Hepatic stellate cell (primary cell): ENCODE measurements at places on chromosomes 3 and 15.
A peak's percentile ranks its signal among the peaks of the same experiment; 100 is the strongest.

DNA sequence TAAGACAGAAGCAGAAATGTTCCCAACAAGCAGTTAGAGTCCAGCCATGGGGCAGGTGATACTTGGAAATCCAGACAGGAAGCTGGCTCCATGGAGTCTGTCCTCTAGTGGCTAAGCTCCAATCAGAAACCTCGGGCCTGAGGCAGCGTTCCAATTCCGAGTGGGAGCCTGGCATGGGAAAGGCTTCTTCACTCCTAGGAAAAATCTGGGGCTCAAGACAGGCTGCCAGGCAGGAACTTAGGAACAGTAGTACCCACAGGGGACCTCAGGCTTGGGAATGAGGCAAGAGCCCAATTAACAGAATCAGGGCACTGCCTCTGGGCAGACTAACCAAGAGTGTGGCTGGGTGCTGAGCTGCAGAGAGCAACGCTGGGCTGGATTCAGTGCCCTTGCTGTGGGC, 6.2 kb upstream of the ATP13A4 start:
- no peak for DNase-seq

DNA sequence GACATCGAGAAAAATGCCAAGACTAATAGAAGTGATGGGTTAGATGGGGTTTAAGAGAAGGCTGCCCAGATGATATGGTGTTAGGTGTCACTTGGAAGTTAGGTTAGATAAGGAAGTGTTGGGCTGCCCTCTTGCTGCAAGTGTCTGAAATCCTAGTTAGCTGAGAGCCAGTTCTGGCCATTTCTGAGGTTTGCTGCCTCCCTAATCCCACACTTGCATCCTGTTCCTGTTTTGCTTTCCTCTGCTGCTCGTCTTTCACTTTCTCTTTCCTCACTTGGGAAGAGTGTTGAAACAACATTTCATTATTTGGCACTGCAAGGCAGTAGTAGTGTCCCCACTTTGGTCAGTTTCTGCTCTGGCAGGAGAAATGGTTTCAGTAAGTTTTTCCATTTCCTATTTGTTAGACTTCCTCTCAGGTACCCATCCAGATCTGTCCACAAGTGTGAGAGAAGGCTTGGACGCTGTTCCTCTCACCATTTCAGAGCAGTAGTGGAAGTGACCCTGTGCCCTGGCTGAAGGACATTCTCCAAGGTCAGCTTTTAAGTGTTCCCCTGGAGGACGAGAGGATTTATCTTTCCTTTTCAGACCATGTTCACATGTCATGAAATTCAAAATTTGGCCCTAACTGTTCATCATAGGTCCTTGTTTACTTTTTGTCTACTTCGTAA, 93.3 kb downstream of the ADAMTSL3 start:
- peak; percentile 8 for DNase-seq

DNA sequence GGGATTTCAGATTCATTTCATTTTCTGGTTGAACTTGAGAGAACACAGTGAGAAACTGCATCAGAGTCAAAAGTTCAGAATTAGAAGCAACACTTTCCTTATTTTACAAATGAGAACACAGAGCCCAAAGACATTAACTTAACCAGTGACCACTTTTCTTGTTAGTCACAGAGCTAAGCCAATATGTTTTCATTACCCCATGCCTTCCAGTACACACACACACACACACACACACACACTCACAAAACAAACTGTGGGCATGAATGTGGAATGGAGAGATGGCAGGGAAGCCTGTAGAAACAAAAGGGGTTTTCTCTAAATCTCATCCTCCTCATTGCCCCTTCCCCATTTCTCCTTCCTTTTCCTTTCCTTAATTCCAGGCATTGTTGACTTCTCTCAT, 267.4 kb upstream of the GADL1 start:
- DNase-seq: no peak

GRCh38 chr3:31704591-31705179, 172.0 kb downstream of the STT3B start:
- no peak for DNase-seq

- no peak for DNase-seq
Observed at GRCh38 chr3:172179680-172180399, 140.5 kb downstream of the FNDC3B start.

DNA sequence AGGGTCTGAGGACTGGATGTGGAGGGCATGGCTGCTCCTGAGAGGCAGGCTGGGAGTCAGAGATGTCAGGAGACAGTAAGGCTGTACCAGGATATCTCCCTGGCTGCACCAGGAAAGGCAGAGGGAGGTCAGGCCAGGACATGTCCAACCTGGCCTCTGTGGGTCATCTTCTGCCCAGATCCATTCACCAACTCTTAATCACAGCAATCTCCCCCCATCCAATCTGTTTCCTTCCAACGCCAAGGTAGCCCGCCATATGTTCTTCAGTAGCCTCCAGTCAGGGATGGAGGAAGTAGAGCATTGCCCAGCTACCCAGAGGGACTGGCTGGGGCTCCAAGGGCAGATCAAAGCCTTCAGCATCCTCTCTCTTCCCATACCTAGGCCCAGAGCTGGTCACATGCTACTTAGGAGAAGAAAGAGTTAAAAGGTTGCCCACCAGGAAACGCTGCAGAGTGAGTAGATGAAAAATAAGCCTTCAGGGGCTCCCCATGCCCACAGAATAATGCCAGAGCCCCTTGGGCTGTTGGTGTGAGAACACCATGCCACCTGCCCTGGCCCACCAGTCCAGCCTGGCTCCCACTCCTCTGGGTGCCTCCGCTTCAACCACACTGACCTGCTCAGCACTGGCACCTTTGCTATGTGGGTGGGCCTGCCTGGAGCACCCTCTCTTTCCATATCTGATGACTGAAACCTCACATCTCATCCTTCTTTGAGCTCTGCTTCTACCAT, 176.8 kb downstream of the MEGF11 start:
- DNase-seq: no peak

DNA sequence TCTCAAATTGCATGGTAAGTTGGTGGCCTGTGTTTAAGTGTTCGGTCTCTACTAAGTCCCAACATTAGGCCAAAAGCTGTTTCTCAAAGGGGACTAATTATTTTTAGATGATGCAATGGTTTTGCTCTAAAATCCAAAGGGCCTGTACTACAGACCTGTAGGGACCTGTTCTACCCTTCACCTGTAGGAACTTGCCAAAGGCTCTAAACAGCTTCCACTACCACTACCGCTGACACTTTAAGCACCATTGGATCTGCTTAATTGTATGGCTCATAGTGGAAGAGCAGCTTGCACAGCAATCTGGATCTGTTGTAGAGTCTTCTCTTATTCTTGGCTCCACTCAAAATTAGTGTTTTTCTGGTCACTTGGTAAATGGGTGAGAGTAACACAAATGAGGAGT, 346.8 kb downstream of the EPHA6 start:
- DNase-seq: no peak

GRCh38 chr15:92097474-92098178, 244.1 kb downstream of the SLCO3A1 start:
- peak; percentile 41 for DNase-seq

DNA sequence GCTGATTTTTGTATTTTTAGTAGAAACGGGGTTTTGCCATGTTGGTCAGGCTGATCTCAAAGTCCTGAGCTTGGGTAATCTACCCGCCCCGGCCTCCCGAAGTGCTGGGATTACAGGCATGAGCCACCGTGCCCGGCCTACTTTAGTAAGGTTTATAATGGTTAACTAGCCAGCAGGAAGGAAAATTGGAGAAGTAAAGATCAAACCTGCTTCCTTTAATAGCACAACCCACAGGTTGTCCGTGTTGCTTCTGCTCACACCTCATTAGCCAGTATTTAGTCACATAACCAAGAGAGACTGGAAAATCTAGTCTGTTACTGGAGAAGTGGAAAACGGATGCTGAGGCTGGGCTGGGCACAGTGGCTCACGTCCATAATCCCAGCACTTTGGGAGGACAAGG, 51.9 kb upstream of the TBL1XR1 start:
- no peak for DNase-seq

DNA sequence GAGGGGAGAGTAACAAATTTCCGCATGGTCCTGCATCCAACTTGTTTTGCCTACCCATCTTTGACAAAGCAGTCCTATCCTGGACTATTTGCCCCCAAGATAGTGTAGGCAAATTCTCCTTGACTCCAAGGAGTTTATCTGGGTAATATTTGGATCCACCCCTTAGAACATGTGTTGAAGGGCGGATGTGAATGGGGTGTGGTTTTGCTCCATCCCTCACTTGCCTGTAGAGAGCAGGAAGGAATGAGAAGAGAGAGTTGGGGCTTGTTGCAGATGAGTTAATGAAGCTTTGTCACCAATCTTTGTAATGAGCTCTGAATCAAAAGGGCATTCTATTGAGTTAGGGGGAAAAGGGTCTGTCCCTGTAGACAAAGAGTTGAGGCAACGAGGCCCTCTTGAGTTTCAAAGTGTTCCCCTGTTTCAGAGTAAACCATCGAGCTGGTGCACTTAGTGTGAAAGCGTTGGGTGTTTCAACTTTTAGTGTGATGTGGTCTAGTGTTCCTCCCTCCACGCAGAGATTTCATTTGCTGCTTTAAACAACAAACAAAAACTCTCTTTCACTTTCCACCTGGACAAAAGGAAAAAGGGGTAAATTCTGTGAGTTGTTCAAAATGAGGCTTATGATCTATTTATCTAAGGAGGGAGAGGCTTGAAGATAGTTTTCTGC, 42.2 kb upstream of the PPARG start:
- DNase-seq: no peak

- DNase-seq: no peak
Observed at GRCh38 chr3:23653647-23654525, 151.9 kb upstream of the UBE2E1 start.

DNA sequence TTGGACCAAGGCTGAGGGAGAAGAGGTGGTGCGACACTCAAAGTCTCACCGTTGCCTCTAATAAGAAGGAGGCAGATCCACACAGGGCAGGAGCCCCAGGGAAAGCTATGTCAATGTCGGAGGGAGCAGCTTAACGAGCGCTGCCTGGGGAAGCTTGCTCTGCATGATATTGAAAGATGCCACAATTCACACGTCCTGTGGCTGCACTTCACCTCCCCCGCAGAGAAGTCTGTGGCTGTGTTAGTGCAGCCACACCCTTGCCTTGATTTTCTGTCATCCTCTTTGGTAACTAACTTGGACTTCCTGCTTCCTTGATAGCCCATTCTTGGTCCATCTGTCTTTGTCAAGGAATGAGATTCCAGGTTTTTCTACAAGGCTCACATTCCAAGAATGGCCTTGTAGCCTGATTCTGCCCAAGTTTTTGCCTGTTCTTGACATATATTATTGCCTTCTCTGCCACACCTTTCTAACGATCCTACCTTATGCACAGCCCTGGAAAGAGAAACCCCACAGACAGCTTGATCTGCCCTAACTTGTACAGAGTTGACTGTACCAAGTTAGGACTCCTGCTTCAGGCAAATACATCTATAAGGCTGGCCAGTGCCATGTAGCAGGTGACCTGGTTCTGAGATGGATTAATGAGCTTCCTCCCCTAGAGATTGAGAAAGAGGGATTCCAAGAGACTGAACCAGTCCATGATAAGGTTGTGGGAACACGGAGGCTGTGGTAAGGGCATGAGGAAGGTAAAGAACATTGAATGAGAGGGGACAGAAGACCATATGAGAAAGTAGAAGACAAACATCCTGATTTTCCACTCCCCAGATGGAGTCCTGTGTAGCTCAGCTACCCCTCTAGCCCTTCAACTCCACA, 153.0 kb upstream of the WNT5A start:
- no peak for DNase-seq

- no peak for DNase-seq
Observed at GRCh38 chr3:98027085-98027446, 8.0 kb downstream of the GABRR3 start.

GRCh38 chr3:62843508-62843907, 31.7 kb downstream of the CADPS start:
- no peak for DNase-seq

DNA sequence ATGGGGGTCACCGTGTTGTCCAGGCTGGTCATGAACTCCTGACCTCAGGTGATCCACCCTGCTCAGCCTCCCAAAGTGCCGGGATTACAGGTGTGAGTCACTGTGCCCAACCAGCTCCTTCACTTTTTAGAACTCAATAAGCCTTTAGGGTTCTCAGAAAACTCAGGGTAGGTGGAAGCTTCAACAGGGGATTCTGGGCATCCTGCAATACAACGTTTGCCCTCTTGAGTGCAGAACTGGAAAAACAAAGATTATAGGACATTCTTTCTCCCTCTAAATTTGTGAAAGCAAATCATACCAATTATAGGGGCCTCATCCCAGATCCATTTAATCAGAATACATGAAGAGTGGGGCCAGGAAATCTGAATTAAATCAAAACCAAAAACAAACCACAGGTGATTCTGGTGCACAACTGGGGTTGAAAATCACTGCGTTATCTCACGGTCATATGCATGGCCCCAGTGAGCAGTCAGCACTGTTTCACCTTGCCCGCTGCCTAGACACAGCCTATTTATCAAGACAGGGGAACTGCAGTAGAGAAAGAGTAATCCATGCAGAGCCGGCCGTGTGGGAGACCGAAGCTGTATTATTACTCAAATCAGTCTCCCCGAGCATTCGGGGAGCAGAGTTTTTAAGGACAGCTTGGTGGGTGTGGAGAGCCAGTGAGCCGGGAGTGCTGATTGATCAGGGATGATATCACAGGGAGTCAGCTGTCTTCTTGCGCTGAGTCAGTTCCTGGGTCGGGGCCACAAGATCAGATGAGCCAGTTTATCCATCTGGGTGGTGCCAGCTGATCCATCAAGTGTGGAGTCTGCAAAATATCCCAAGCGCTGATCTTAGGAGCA, 58.4 kb downstream of the TMEM44 start:
- peak; percentile 47 for DNase-seq

DNA sequence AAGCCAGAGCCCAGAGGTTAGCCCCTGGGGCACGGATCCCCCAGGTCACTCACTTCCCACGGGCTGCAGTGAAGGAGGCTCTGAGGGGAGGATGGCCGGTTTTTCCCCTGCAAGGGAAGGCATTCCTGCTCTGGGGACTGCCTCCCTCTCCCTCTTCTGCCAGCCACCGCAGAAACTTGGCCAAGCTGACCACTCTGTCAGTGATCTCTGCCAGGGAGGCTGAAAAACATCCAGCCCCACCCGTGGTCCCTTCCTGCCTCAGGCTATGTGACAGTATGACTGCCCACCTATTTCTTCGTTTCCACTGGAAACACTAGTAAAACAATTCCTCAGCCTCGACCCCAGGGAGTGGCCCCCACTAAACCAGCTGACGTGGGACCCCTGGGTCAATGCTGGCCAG, 14.6 kb upstream of the FANCD2 start:
- DNase-seq: no peak

DNA sequence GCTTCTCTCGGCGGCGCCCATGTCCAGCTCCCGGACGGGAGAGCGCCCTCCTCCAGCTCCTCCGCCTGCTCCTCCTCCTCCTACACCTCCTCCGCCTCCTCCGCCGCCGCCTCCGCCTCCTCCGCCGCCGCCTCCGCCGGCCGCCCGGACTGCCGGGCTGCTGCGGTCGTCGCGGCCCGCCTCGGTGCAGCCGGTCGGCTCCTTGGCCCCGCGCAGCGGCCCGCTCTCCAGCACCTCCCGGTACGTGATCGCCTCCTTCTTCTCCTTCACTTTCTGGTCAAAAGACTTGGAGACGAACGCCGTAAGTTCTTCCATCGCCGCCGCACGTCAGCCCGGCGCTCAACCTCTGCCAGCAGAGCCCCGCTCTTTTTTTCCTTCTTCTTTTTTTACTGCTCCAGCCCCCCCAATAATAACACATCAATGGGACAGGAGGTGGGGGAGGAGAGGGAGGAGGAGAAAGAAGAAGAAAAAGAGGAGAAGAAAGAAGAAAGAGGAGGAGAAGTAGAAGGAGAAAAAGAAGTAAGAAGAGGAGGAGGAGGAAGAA, 438 bp downstream of the SHOX2 start:
- DNase-seq: no peak

- no peak for DNase-seq
Observed at GRCh38 chr3:142168514-142168913, 19.2 kb upstream of the TFDP2 start.

GRCh38 chr15:77348511-77348910, 71.4 kb downstream of the PEAK1 start:
- DNase-seq: no peak

GRCh38 chr3:50825841-50826240, 151.1 kb downstream of the DOCK3 start:
- no peak for DNase-seq
